ENCODE measurements at places on chromosomes 1 and 21.

DNA sequence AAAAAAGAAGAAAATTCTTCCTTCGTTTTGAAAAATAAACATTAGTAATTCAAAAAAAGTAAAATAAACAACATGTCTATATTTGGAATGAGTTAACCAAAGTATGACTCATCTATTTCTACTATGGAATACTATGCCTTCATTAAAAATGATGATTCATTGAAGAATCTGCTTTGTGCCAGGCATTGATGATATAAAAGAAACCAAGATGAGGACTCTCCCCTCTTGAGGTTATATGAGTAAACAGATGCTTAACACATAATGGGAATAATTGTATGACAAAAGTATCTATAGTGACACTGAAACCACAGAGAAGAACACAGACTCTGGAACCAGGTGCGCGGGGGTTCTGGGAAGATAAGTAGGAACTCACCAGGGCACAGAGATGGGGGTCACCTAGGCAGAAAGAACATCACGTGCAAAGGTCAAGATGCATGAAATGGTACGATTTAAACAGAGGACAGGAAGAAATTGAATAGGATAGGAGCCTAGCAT lies 18.8 kb downstream of the ELF3 start:
- DNase-seq: no peak

DNA sequence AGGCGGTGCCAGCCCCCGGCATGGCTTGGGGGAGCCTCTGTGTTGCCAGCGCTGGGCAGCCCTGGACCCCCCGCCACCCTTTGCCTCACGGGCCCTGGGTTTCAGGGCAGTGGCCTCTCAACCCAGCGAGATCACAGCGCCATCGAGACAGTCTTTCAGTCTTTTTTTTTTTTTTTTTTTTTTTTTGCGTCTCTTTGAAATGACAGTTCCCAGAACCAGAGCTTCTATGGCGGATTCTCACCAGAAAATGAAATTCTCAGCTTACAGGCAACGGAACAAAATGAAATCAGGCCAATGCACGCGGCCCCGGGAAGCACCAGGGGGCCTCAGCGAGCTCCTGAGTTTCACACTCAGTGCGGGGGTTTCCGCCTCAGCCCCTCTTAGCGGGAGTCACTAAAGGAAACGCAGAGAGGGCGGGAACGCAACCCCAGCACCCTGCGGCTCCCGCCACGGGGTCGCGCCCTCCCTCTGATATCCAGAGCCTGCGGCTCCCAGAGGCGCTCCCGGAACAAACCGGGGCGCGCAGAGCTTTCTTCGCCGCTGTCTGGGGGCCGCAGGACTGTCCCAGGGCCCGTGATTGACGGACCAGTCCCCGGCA lies 8.0 kb upstream of the COL6A1 start:
- DNase-seq: peak; percentile 83

DNA sequence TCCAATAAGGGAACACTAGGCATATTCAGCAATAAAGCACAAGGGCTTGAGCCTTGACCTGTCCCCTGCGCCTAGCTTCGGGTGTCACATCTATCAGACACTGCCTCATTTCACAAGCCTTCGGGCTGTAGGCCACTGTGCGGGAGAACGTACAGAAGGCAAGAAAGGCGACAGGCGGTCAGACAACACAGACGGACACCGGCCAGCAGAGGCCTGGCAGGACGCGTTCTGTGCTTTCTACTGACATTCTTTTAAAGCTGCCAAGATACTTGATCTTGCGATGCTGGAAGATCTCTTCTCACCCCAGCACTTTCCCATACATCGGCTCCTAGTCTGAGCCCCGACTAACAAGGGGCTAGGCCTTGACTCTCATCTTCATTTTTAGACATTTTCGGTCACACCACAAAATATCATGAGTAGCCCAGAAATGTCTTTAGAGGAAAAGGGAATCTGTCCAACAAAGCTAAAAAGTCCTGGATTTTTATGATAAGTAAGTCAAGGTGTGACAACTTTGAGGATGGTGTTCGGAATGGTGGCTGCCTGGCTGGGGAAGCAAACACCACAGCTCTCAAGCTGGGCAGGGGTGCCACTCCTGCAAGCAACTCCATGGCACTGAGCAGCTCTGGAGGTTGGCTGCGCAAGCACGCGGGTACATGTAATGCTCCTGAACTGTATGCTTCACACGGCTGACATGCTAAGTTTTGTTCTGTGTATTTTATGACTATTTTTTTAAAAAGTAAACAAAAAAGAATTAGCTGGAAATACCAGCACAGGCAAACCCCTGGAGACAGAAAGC lies 18.7 kb downstream of the RIPK4 start:
- DNase-seq: no peak

GRCh38 chr1:154406886-154407197 lies 1.7 kb downstream of the IL6R start:
- DNase-seq: no peak

- DNase-seq: no peak
These were observed 82.0 kb upstream of the ROR1 start for GRCh38 chr1:63691701-63692425.

DNA sequence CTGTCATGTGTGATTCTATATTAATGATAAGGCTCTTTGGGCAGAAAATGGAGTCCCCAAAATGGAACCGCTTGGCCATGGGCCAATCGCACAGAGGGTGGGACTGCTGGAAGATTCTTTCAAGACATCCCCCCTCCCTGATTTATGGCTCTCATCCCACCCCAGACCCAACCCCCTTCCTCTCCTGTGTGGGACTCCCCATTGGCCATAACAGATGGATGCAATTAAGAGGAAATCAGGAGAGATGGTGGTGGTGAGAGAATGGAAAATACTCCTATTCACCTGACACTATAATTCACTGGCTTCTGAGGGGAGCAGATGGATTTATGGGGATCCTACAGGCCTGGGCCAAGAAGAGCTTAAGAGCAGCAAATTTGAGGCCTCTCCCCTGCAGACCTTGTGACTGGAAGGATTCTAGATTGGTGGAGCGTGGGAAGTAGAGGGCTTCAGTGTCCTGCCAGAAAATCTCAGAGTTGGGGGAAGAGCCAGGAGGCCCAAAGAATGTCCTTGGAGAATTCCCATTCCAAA lies 1.7 kb downstream of the IGFN1 start:
- no peak for DNase-seq

- DNase-seq: no peak
These were observed 27.9 kb downstream of the SSBP3 start for GRCh38 chr1:54378157-54378873.

GRCh38 chr1:112502826-112503225 lies 5.9 kb upstream of the WNT2B start:
- DNase-seq: no peak

GRCh38 chr1:29984166-29984861 lies 739.1 kb downstream of the MATN1 start:
- no peak for DNase-seq

GRCh38 chr1:201020721-201021629 lies 2.5 kb downstream of the KIF21B start:
- peak; percentile 84 for DNase-seq

- DNase-seq: no peak
These were observed 56.0 kb upstream of the LAMC2 start for GRCh38 chr1:183129921-183130690.

DNA sequence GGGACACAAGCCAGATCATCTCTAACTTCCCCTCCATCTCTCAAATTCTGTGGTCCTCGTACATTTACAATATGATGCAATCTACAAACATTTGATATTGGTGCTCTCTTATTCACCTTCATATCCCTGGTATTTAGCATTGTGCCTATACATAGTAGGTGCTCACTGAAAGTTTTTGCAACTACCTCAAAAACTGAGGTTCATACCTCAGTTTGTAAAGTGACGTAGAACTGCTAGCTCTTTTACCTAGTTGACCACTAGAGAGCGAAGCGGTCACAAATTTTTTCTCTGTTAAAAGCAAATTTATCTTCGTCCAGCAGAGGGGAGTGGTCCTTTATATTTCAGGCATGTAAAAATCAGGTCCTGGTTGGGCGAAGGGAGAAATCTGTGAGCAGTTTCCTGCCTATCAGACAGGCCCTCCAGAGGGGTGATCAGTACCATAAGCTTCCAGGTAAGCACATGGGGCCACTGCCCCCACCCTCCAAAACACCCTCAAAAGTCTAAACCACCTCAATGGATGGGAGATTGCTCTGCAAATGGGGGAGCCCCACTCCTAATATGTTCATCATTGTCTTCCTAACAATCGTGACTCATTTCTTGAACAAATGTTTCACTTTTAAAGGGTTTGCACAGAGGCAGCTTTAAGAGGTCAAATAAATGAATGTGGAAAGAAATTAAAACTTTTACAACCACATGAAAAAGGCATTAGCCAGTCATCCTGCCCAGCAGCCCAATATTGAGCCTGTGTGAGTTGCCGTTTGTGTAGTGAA lies 10.6 kb upstream of the HLCS start:
- DNase-seq: no peak

DNA sequence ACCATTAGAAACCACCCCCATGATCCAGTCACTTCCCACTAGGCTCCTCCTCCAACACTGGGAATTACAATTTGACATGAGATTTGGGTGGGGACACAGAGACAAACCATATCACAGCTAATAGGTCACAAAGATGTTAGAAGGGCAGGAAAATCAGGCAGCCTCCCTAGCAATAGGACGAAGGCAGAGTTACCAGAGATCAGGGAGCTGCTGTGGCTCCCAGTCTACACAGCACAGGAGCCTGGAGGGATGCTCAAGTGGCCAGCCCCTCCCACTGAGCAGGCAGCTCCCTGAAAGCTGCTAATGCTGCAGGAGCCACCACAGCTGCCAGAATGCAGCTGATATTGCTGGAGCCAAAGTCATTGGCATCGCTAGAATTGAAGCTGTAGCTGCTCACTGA lies 51.0 kb downstream of the CR1L start:
- no peak for DNase-seq

- no peak for DNase-seq
These were observed 183.0 kb upstream of the HOOK1 start for GRCh38 chr1:59631561-59632255.

- no peak for DNase-seq
These were observed 38.6 kb upstream of the IL12RB2 start for GRCh38 chr1:67269061-67269460.

- DNase-seq: no peak
These were observed 4.1 kb upstream of the GRIK3 start for GRCh38 chr1:37038227-37039093.

DNA sequence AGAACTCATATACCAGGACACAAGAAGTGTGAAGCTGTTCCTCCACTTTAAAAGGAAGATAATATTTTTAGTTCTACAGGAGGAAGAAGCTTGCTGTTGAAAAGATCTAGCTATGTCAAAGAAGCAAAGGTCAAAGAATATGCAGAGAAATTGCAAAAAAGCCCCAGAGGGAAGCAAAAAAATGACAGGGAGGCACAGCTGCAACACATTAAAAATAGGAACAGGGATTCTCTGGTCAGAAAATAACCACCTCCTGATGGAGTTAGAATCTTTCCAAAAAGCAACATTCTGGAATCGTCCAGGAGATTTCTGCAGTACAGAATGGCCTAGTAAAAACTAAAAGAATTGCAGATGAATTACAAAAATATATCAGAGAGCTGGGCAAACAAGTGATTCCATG lies 238.9 kb upstream of the PRMT6 start:
- no peak for DNase-seq

- DNase-seq: no peak
These were observed 49.5 kb upstream of the CD46 start for GRCh38 chr1:207702317-207702716.

DNA sequence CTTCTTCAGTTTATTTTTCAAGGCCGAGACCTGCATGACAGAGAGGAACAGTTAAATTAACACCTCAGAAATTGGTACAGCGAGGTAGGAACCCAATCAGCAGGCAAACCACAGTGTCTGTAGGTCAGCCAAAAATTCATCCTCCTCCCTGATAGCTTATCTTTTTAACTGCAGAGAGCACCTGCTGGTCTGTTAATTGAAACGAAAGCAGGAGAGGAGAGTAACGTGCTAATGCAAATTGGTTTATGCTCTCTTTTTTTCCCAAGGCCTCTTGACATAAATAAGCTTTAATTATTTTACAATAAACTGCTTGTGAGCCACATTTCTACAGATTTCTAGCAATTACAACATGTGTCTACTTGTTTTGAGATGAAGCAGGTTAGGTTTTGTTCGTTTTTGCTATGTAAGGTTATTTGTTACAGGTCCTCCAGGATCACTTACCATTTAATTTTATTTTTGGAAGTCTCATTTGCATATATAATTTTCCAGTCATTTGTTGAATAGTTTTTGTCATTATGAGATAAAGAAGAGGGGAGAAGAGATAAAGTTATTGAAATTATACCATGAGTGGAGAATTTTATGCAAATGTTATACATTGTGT lies 179.9 kb downstream of the DENND1B start:
- no peak for DNase-seq

DNA sequence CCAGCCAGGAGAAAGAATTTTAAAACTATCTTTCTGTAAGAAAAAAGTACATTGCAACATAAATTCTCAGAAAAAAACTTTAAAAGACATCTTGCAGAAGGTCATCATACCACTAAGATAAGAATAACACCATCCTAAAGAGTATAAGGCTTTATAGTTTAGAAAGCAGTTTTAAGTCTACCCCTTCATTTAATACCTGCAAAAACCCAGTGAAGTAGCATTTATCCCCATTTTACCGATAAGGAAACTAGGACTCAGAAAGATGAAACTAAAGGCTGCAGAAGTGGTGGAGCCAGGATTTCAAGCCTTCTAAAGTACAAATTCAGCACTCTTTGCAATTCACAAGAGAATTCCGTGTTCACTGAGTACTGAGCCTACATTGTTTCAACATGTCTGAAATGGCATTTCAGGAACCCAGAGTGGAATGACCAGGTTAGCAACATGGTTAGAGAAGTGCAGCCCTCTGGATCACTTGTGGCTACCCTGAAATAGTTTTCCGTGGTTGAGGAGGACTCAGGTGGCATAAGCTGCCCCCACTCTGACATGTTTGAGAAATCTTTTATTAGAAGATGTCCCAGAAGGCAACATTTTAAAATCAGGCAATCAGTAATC lies 6.7 kb downstream of the MYCL start:
- no peak for DNase-seq

DNA sequence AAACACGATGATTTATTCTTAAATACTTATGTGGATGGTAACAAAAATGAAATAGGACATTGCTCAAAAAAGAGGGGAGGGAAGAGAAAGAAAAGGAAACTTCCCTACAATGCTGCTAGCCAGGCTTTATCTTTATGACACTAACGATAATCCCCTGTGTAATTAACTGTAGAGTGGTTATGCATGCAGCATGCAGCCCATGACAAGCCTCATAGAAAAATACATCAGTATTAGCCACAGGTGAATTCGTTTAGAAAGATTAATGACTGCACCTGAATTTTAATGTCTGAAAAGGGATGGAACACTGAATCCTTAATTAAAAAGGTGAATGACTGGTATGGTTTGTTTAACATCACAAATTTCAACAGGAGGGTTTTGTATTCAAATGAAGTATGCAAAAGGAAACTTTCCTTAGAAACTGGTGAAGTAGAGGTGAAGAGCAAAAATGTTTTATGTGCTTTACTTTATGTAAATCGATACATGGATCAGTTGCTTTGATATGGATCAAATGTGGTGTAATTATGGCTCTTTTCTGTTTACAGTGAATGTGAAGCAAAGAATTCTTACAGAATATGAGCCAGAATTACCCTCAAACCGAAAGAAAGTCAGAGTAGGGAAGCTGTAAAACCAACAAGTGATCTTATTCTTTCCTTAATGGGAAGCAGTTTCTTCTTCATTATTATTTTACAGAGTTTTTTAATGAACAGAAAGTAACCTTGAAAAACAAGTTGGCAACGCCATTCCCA lies 569.6 kb upstream of the ADGRL2 start:
- no peak for DNase-seq

Data from 8988T (cell line).